ENCODE measurements at places on chromosomes 4 and X. TPM values are rescaled to one million over a fixed set of nuclear protein-coding genes. Genes with fewer than 3 reads are reported as not detected.

The BRCC3 gene
- 10.7 TPM for total RNA-seq

The FAM156B gene
- 51.6 TPM for total RNA-seq

The FGF2 gene
- total RNA-seq, result 3.0 TPM

The F11 gene
- not detected for total RNA-seq

The APELA gene
- not detected for total RNA-seq

The NCBP2L gene
- total RNA-seq, result not detected

The HPGD gene
- 69.0 TPM for total RNA-seq

The UGT2B17 gene
- not detected for total RNA-seq

The CYTL1 gene
- not detected for total RNA-seq

The ZNF630 gene
- total RNA-seq, result 2.9 TPM

The RRH gene
- total RNA-seq, result not detected

The TECRL gene
- not detected for total RNA-seq

The CFAP99 gene
- total RNA-seq, result not detected

The KIF4A gene
- total RNA-seq, result 1.4 TPM

The GNRHR gene
- not detected for total RNA-seq

The MFAP3L gene
- 60.4 TPM for total RNA-seq

The DMD gene
- 36.1 TPM for total RNA-seq

The RPL34 gene
- total RNA-seq, result 1,027 TPM

The FHDC1 gene
- total RNA-seq, result 24.8 TPM

The ADRA2C gene
- total RNA-seq, result 5.3 TPM

The ETDB gene
- not detected for total RNA-seq

The HTT-AS gene
- not detected for total RNA-seq

The DACH2 gene
- total RNA-seq, result not detected

The STOX2 gene
- 19.6 TPM for total RNA-seq

The MAGED4B gene
- 5.8 TPM for total RNA-seq

The DCAF4L1 gene
- not detected for total RNA-seq

The RAB39B gene
- total RNA-seq, result 0.34 TPM

The CTAG2 gene
- total RNA-seq, result not detected

The FAM133A gene
- not detected for total RNA-seq

The EPHA5 gene
- total RNA-seq, result 0.49 TPM
